ENCODE measurements at places on chromosomes 13 and 19.
A peak's percentile ranks its signal among the peaks of the same experiment; 100 is the strongest.

DNA sequence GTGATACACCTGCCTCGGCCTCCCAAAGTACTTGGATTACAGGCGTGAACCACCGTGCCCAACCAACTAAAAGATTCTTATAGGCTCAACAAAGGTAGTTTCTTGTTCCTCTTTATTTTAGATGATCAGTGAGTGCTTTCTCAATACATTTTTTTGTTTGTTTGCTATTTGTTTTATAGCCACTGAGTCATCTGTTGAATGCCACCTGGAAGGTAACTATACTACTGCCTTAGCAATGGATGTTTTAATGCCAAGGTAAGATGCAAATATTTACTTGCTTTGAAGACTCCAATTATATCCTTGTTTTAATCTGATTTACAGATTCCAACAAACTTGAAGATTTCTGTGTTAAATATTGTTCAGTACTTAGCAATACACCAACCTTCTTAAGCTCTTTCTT, 2807.4 kb upstream of the PCDH20 start:
- no peak for DNase-seq
- no peaks in the 10 kb centered on the region for H3K36me3 ChIP-seq
- H3K27ac ChIP-seq = no peak overlapping the region
- no peaks in the 10 kb centered on the region for H3K4me1 ChIP-seq
- H3K27me3 ChIP-seq = no peaks in the 10 kb centered on the region

GRCh38 chr13:111335298-111335697, 14.9 kb downstream of the TEX29 start:
- no peak overlapping the region for H3K27ac ChIP-seq
- H3K27me3 ChIP-seq = no peaks in the 10 kb centered on the region
- H3K4me1 ChIP-seq = no peaks in the 10 kb centered on the region
- no peak for DNase-seq
- no peak overlapping the region for H3K4me3 ChIP-seq

DNA sequence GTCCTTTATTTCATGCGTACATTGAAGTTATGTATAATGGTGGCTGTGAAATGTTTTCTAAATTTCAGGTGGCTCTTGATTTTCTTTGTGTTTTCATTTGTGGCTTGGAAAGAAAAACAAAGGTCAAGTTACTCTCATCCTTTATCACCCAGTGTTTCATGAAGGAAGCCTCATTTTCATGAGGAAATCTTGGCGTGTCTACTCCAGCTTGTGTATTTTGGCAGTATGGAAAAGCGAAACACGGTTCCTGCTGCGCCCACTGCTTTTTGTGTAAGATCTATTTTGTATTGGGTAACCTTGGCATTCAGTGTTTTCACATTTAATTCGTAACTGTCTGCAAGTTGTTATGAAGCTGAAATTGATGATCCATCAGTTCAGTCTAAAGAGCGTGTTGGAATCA, 147.0 kb upstream of the RNF113B start:
- H3K27ac ChIP-seq = peak overlapping the region; percentile 64
- H3K36me3 ChIP-seq = peaks cover 6% of the 10 kb centered on the region
- H3K27me3 ChIP-seq = no peaks in the 10 kb centered on the region

GRCh38 chr13:98622931-98623331, 46.0 kb upstream of the STK24 start:
- H3K27me3 ChIP-seq = no peaks in the 10 kb centered on the region
- no peak overlapping the region for H3K4me3 ChIP-seq
- no peak for DNase-seq
- H3K36me3 ChIP-seq = no peaks in the 10 kb centered on the region

DNA sequence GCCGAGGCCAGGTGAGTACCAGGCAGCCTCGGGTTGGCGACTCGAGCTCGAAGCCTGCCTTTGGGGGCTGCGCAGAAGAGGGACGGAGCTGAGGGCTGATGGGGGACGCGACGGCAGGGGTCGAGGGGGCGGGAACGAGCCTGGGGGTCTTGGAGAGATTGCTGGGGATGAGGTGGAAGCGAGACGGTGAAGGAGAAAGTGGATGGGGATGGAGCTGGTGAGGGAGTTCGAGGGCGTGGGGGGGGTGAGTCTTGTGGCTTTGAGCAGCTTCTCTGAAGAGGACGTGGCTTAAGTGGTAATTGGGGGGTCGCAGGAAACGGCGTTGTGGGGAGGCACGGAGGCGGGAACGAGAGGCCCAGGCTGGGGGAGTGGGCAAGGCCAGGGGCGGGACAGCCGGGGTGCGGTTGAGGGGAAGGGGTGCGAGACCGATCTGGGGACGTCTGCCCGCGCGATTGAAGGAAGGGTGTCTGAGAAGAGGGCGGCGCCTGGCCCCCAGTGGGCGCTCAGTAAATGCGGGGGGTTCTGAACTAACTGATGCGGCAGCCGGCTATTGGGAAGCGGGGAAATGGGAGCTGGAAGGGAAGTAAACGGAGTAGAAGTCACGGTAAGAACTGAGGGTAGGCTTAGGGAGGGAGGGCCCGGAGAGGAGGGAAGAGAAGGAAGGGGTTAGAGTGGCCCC, 426 bp downstream of the MYO9B start:
- H3K27ac ChIP-seq = peak overlapping the region; percentile 50
- DNase-seq = no peak
- H3K4me1 ChIP-seq = peaks cover 60% of the 10 kb centered on the region
- H3K4me3 ChIP-seq = peak overlapping the region; percentile 96
- no peaks in the 10 kb centered on the region for H3K36me3 ChIP-seq
- H3K27me3 ChIP-seq = no peaks in the 10 kb centered on the region

DNA sequence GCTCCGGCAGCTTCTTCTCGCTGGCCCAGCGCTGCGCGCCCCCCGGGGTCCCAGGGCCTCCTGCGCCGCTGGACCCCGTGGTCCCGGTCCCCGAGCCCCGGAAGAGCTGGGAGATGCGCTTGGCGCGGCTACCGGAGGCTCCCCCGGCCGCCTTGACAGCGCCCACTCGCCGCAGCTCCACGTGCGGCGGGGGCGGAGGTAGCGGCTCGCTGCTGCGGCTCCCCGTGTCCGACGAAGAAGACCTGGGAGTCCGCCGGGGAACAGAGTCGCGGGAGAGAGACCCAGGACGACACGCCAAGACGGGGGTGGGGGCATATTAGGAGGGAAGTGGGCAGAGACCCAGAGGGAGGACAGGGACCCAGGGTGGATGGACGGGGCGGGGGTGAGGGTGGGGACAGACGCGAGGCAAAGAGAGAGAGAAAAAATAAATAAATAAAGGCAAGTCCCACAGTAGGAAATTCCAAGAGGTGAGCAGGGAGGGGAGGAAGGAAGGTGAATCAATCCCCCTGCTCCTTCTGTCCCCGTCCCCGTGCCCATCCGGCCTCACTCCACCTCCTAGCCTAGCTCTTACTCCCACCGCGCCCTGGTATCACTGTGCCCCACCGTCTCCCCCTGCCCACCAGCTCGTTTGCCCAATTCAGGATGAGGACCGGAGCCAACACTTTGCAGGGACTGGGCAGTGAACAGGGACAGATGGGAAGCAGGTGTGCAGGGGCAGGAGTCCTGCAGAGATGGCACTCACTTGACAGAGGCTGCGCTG, 826 bp downstream of the RASIP1 start:
- peaks cover 41% of the 10 kb centered on the region for H3K27me3 ChIP-seq
- no peak overlapping the region for H3K4me3 ChIP-seq
- H3K4me1 ChIP-seq = peaks cover 16% of the 10 kb centered on the region
- no peak overlapping the region for H3K27ac ChIP-seq

DNA sequence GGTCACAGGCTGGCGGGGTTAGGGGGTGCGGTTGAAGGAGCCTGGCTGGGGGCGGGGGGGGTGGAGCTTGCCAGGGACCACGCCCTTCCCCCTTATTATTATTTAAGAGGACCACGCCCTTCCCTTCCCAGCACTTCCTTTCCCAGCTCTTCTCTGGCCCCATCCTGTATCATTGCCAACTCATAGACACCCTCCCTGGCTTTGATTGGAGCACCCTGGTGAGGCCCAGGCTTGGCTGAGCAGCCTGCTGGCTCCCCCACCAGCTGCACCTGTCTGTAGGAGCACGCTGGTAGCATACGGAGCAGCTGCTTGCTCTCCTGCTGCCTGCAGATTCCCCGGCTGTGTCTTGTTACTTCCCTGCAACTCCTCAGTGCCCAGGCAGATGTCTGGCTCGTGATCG, 62.5 kb upstream of the PDX1 start:
- no peaks in the 10 kb centered on the region for H3K4me1 ChIP-seq
- no peak overlapping the region for H3K27ac ChIP-seq
- no peak overlapping the region for H3K4me3 ChIP-seq
- peaks cover 44% of the 10 kb centered on the region for H3K27me3 ChIP-seq
- DNase-seq = no peak

DNA sequence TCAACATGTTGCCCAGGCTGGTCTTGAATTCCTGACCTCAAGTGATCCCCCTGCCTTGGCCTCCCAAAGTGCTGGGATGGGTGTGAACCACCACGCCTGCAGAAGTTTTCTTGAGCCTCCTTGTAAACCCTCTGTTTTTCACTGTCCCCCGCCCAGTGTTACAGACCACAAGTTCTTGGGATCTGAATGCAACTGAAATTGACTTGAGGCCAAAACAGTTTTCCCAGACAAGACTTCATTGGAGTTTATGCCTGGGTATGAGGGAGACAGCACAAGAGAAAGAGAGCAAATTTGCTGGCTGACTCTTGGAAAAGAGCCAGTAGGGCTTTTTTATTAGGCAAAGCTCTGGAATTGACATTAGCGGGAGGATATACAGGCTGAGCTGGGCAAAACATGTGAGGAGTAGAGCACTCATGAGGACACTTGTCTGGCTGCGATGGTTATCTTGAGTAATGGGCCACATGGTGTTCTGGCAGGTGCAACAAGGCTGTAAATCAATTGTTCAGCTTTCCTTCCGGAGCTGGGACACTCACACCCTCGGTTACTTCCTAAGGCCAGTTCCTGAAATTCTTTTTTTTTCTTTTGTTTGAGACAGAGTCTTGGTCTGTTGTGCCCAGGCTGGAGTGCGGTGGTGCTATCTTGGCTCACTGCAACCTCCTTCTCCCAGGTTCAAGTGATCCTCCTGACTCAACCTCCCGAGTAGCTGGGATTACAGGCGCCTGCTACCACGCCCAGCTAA, 12.7 kb upstream of the HNRNPL start:
- no peak for DNase-seq
- no peaks in the 10 kb centered on the region for H3K27me3 ChIP-seq
- H3K36me3 ChIP-seq = no peaks in the 10 kb centered on the region
- H3K4me3 ChIP-seq = no peak overlapping the region

- no peaks in the 10 kb centered on the region for H3K4me1 ChIP-seq
- DNase-seq = no peak
- peaks cover 28% of the 10 kb centered on the region for H3K27me3 ChIP-seq
- no peaks in the 10 kb centered on the region for H3K36me3 ChIP-seq
- H3K27ac ChIP-seq = no peak overlapping the region
- H3K4me3 ChIP-seq = no peak overlapping the region
These were observed 20.0 kb upstream of the LGALS14 start for GRCh38 chr19:39684267-39684666.

DNA sequence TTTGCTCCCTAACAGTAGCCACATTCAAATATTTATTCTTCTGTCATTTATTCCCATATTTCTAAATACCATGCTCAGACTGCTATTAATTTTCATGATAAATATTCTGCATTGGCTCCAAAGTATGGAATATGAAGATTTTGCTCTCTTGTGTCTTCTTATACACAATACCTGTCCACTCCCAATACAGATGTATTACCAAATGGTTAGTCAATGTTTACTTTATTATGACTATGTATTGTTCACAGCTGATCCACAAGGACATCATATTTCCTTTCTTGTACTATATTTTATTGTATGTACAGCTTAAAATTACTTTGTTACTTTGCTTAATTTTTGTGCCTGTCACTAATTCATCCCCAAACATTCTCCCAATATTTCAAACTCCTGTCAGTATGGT, 322.3 kb downstream of the OXGR1 start:
- no peaks in the 10 kb centered on the region for H3K27me3 ChIP-seq
- no peaks in the 10 kb centered on the region for H3K36me3 ChIP-seq
- no peak overlapping the region for H3K4me3 ChIP-seq
- H3K27ac ChIP-seq = no peak overlapping the region
- no peaks in the 10 kb centered on the region for H3K4me1 ChIP-seq
- no peak for DNase-seq

DNA sequence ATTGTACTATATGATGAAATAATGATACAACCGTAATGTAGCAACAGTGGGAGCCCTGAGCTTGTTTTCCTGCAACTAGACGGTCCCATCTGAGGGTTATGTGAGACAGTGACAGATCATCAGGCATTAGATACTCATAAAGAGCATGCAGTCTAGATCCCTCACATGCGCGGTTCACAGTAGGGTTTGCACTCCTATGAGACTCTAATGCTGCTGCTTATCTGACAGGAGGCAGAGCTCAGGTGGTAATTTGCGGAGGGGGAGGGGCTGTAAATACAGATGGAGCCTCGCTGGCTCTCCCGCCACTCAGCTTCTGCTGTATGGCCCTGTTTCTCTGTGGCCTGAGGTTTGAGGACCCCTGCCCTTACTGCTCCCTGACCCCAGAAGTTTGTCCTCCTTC, 13.7 kb downstream of the EPHX3 start:
- H3K27ac ChIP-seq = peak overlapping the region; percentile 35
- no peaks in the 10 kb centered on the region for H3K36me3 ChIP-seq
- H3K4me1 ChIP-seq = peaks cover 13% of the 10 kb centered on the region
- no peak overlapping the region for H3K4me3 ChIP-seq
- no peak for DNase-seq
- H3K27me3 ChIP-seq = peaks cover 2% of the 10 kb centered on the region

DNA sequence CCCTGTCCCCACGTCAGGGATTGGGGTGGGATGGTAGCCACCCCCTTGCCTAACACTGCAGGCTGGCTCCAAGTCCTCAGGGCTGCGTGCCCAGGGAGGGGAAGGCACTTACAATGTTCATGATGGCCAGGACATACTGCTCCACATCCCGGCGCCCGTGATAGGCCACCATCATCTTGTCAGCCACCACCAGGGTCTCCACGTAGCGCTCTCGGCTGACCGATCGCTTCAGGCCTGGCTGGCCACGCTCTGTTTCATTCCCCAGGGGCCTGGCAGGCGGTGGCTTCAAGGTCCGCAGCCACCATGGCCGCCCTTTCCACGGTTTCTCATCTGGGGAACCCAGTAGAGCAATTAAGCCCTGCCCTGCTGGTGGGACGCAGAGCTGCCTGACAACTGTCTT, 9.7 kb downstream of the ADAMTS10 start:
- H3K4me3 ChIP-seq = no peak overlapping the region
- H3K27ac ChIP-seq = no peak overlapping the region
- H3K4me1 ChIP-seq = no peaks in the 10 kb centered on the region
- no peak for DNase-seq
- H3K36me3 ChIP-seq = peaks cover 12% of the 10 kb centered on the region

- H3K4me1 ChIP-seq = peaks cover 33% of the 10 kb centered on the region
- H3K4me3 ChIP-seq = peak overlapping the region; percentile 35
- H3K27ac ChIP-seq = no peak overlapping the region
- H3K36me3 ChIP-seq = peaks cover 3% of the 10 kb centered on the region
These were observed 14.3 kb downstream of the DACH1 start for GRCh38 chr13:71852736-71853135.

Data from neural crest cell (in vitro differentiated cells).